NCI-H69 (cell line): ENCODE measurements at places on chromosomes 7 and 10.

DNA sequence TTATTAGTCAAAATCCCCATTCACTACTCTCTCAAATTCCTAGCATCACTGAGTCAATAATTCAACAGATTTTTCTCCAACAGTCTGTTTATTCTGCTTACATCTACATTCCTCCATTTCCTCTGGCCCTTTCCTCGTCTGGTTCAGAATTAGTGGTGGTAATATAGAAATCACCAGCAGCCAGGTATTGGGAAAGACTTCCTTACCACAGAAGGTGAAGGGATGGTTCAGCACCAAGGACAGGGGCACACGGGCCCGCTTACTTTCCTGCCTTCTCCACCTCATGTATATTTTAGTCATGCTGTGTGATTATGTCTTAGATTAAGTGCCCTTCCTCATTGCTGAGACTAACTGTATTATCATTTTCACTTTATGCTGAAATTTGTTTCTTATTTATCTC, 70.4 kb upstream of the APBB1IP start:
- no peak for DNase-seq

DNA sequence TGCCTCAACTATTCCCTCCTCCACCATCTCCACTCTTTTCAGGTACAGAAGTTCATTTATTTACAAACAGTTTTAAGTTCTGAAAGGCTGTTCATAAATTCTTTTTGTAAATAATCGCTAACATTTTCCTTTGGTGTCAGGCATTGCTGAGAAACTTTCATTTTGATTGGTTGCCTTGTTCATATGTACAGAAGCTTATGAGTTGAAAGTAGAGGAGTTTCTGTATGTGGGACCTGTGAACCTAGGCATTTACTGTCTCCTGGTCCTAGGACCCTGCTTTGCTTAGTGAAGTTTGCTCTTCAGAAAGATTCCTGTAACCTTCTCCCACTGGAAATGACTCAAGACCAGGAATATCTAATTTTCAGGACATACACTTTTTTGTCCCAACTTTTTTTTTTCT, 30.4 kb downstream of the CCSER2 start:
- DNase-seq, result no peak

GRCh38 chr7:82428186-82428961, 15.2 kb downstream of the CACNA2D1 start:
- DNase-seq, result peak; percentile 55

DNA sequence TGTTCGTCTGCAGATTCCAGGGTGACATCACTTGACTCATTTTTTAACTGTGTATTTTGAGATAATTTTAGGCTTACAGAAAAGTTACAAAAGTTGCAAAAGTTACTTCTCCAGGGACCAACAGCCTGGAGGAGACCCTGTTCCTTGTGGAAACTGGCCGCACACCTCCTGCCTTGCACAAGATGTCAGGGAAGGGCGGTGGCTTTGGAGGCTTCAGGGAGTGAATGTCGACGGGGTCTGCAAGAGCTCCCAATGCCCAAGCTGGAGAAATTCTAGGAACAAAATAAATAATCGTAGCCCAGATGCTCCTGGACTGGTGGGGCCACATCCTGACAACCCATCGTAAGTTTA, 62.2 kb upstream of the FAM20C start:
- DNase-seq, result no peak

DNA sequence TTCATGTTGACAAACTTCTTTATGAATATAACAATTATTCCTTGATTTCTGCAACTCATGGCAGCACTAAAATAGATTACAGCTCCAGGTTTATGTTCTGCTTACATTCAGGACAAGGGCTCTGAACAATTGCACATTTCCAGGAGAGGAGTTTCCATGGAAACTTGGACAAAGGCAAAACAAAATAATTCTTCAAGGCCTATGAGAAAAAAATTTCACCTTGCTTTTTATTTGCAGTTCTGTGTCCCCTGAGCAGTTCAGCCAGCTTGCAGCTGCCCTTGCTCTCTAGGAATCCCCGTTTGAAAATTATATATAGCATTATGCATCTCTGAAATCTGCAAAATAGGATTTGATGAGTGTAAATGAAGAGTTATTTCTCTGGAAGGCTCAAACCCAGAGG, 71.7 kb downstream of the ARL4A start:
- no peak for DNase-seq

DNA sequence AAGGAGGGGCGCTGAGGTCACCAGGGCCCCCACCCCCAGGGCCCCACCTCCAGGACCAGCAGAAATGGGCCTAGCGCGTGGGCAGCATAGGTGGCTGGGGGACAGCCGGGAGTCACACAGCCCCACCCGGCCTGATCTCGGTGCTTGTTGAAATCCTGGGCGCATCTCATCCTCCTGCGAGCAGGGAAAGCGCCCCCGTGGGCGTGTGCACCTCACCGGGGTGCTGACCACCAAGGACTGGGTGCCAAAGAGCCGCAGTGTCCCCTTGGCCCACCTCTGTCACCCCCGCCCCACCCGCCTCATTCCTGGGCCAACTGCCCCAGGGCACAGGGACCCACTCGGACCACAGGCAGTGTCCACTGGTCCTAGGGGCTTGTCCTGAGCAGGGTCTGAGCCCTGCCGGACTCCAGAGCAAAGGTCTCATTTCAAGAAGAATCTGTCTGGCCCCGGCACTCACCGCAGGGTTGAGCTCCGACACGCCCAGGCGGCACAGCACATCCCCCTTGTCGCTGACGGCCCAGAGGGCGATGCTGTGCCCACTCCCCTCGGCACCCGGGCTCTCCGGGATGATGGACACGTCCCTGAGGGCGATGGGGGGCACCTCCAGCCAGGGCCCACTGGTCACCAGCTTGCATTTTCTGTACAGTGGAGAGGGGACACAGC, 11.4 kb downstream of the BHLHA15 start:
- no peak for DNase-seq

- DNase-seq, result no peak
Observed at GRCh38 chr10:22682237-22683139, 31.9 kb downstream of the PIP4K2A start.

DNA sequence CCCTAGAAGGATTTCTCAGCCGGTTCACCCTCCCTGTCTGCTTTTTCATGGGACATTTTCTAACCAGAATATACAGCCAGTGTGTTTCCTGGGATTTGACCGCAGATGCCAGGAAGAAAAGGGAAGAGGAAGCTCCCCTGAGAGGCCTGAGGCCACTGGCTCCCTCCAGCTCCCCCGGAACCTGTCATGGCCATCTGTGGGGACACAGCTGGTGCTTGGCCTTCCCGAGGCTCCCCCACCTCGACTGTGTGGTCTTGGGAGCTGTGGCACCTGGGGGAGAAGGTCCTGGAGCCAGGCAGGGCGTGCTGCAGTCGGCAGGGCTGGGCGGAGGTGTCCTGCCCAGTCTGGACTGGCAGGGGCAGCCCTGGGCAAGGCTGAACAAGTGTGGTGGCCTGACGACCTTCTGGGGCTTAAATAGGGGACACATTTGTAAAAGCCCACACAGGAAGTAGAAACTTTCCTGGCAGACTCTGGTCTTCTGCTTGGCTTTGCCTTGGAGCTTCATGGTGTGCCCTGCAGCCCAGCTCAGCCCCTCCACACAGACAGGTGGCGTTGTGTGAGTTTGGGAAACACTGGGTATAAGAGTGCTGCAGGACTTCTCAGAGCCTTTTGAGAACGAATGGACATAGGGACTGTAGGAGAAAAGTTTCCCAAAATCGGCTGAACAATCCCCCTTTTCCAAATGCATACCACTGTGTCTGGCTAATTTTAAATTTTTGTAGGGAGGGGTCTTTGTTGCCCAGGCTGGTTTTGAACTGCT, 6.8 kb downstream of the BRI3 start:
- no peak for DNase-seq

GRCh38 chr7:47942132-47942531, 6.1 kb downstream of the PKD1L1 start:
- DNase-seq, result no peak

DNA sequence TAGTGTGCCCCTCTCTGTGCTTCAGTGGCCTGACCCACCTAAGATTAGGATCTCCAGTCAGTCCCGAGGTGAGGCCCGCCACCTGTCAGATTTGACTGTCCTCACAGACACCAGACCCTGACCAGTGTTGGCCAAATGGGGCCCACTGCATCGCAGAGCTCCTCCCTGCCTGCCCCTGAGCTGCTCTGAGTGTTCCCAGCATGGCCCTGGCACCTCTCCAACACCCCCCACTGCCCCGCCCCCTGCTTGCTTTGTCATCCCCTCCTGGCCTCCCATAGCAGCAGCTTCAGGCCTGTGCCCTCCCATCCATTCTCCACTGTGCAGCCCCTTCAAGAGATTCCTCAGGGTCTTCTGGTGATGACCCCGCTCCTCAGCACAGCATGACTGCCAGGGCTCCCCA, 67.6 kb downstream of the C10orf120 start:
- peak; percentile 3 for DNase-seq

DNA sequence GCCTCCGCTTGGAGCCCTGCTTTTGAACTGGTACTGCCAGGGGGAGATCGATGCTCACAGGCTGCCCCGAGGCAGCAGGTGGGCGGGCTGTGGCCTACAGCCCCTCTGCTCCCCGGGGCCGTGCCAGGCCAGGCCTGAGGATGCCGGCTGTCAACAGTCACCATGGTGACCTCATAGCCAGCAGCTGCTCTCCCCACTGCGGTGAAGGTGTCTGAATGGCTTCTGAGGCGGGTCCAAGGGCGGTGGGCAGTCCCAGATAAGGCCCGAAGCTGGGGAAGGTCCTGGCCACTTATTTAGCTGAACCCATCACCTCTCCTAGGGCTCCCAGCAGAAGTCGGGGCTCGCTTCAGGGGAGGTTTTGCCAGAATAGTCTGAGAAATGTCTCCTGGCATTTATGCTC, 179.3 kb downstream of the ARHGAP12 start:
- peak; percentile 90 for DNase-seq

GRCh38 chr7:1898628-1899185, 228.6 kb downstream of the ELFN1 start:
- no peak for DNase-seq

GRCh38 chr10:36574207-36574606, 551.2 kb upstream of the ANKRD30A start:
- no peak for DNase-seq

DNA sequence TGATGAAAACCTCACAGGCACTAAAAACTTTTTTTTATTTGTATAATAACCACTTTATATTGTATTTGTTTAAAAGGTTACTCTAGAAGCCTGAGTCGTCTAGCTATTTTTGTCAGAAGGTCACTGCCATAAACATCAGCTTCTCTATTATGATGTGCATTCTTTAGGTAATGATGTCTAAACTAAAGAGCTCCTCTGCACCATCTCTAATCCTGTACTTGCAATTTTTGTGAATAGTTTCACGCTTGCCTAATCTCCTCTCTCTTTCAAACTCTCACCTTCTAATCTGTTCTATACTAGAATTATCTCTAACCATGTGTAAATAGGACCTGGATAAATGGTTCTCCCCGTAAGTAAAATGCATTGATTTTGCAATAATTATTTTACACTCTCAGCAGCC, 10.5 kb upstream of the CHUK start:
- no peak for DNase-seq

- peak; percentile 33 for DNase-seq
Observed at GRCh38 chr7:1245524-1246050, 12.9 kb downstream of the UNCX start.

DNA sequence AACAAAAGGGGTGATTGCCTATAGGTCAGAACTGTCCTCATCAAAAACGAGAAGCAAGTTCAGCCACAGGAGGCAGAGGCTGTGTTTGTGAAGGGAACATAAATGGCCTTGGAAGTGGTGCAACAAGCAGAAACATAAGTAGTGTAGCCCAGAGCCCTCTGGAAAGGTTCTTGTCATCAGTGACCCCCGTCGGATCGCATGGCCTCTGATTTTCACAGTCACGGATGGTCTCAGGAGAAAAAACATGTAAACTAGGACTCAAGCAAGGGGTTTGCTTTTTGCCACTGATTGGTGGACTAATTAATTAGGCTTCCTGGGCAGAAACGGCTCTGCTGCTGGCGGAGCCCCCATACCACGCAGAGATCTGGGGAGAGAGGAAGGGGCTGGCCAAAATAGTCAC, 496.5 kb upstream of the MKI67 start:
- DNase-seq, result no peak

- no peak for DNase-seq
Observed at GRCh38 chr10:11679946-11680345, 62.2 kb upstream of the ECHDC3 start.
